HS-5 (cell line): ENCODE measurements at places on chromosomes 7 and 10.

GRCh38 chr10:97210543-97210960, 24.8 kb upstream of the SLIT1 start:
- DNase-seq = peak; percentile 43

GRCh38 chr7:149245744-149246143, 6.3 kb downstream of the ZNF212 start:
- DNase-seq = no peak

GRCh38 chr7:74130518-74130917, 43.6 kb upstream of the EIF4H start:
- no peak for DNase-seq

- DNase-seq = no peak
Observed at GRCh38 chr10:132714986-132715775, 70.8 kb downstream of the NKX6-2 start.

DNA sequence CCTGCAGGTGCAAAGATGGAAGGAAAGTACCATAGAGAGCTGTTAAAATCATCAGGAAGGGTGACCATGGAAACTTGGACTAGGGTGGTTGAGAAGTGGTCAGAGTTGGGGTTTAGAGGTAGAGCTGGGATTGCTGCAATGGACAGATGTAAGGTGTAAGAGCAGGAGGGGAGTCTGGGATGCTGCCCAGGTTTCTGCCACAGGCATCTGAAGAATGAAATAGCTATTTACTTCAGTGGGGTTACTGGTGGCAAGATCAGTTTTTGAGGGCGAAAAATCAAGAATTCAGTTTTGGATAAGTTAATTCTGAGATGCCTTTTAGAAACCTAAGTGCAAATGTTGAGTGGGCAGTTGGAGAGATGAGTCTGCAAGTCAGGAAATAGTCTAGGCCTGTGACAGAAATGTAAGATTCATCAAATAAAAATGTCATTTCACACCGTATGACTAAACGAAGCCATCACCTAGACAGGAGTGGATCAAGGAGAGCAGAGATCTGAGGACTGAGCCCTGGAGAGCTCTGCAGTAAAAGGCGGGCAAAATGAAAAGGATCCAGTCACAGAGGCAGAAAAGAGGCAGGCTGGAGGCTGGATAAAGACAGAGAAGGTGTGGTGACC, 22.7 kb upstream of the TOMM7 start:
- DNase-seq = no peak

DNA sequence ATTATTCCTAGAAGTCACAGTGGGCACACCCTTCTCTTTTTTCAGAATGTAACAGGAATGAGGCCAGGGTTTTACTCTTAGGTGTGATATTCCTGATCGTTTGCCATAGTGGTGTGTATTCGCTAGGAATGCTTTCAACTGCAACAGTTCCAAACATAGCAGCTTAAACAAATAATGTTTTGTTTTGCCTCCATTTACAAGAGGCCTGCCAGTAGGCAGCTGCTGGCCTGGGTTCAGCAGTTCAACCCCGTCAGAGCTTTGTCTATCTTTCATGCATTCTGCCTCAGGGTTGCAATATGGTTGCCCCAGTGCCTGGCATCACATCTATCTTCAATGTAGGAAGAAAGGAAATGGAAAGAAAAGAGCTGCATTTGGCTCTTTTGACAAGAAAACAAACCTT, 21.7 kb upstream of the RET start:
- DNase-seq = no peak

DNA sequence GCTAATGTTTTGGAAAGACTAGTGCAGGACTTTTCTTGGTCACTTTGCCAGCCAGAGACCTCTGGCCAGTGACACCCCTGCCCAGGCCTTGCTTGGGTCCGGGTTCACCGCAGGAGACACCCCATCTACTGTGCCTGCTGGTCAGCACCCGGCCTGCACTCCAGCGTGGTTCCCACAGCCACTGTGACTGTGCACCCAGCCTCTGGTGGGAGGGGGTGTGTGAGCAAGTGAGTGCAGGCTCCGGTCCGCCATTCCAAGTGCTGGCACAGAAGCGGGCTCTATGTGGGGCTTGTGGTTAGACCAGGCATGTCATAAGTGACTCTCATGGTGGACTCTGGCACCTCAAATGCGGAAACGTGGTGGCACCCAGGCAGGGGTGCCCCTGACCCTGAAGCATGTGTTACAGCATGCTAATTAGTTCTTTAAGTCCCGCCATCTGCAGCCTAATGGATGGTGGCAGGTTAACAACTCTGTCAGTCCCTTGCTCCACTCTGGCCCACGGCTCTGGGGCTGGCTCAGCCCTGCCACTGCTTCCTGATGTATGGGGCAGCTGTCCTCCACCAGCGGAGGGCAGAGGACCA, 311.9 kb upstream of the HGF start:
- no peak for DNase-seq

DNA sequence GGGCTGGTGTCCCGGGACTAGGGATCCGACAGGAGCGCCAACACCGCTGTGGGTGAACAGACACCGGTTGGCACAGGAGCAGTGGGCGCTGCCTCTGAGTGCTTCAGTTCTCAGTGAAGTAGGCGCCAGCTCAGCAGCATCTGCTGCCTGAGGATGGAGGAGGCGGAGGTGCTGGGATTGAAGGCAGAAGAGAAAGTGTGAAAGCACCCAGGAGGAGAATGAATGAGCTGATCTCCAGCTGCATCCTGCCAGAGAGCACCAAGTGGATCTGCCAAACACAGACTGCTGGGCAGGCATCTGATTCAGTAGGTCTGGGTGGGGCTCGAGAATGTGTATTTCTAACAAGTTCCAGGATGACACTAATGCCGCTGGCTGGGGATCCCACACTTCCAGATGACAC, 74.5 kb downstream of the LANCL2 start:
- no peak for DNase-seq

- peak; percentile 68 for DNase-seq
Observed at GRCh38 chr10:99983280-99983988, 26.3 kb downstream of the DNMBP start.

GRCh38 chr7:32573110-32573687, 77.9 kb downstream of the AVL9 start:
- no peak for DNase-seq

DNA sequence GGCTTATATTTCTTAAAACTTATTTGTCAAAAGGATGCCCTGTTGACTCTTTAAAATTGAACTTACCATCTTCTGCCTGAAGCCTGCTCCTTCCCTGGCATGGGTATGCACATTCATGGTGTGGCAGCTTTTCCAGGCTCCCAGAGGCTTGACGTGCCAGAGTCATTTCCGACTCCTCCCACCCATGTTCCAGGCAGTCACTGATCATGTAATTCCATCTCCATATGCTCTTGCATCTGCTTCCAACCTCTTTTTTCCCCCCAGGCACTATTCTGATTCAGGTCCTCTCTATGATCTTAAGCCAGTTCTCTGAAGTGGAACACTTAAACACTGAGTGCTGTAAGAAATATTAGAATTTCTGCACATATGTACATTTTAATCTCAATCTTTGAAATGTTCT, 82.2 kb downstream of the CFAP58 start:
- DNase-seq = no peak

- peak; percentile 76 for DNase-seq
Observed at GRCh38 chr10:4770801-4771553, 55.0 kb upstream of the AKR1E2 start.

GRCh38 chr10:3235996-3236510, 63.5 kb upstream of the PITRM1 start:
- DNase-seq = no peak

- DNase-seq = no peak
Observed at GRCh38 chr7:47571331-47572093, 10.4 kb downstream of the TNS3 start.

GRCh38 chr7:133931053-133931452, 196.1 kb upstream of the LRGUK start:
- no peak for DNase-seq

DNA sequence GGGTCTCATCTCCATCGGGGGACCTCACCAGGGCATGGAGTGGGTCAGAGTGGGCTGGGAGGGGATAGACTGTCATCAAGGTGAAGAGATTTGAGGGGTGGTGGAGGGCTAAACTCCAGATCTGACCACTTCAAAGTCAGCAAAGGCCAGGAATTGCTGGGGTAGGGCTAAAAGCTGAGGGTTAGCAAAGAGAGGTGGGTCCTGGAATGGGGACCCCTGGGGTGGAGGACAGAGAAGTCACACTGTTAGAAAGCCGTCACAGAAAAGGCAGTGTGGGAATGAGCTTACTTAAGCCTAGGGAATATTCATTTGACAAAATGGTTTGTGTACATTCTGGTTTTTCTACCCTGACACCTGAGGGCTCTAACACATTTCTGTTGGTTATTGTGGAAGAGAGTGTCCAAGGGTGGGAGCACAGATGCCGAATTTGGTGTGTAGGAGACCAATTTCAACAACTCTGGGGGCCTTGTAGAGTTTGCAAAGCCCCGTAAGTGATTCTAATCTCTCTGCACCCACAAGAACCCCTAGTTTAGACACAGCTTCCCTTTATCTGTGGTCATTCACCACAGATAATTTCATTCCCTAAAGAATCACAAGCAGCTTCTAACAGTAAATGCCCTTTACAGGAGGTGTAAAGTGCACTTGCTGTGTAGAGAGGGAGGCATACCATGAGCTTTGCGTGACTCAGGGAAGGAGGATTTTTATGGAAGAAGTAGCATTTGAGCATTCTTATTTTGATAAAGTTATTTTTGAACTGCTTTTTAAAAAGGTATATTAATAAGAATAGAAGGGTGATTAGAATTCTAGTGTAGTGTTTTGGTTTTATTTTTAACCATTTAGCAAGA, 6.4 kb downstream of the FBH1 start:
- DNase-seq = no peak

DNA sequence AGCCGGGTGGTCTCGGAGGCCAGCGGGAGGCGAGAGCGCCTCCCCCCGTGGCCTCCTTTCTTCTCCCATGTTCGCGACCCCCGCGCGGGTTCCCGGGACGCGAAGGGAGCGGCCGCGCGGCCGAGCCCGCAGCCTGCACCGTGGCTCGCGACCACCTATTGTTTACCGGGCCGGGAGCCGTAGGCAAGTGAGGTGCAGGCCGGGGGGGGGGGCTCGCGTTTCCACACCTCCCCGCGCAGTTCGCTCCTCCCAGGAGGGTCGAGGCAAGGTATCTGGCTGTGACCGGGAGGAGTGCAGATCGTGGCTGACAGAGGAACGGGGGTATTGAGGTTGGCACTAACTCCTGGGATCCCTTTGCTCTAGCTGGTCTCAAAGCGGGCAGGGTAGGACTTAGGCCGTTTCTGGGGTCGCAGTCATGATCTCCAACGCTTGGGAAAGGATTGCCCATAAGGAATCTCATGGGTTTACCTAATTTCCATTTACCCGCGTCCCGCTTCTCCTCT, 734 bp downstream of the PTPN12 start:
- no peak for DNase-seq

DNA sequence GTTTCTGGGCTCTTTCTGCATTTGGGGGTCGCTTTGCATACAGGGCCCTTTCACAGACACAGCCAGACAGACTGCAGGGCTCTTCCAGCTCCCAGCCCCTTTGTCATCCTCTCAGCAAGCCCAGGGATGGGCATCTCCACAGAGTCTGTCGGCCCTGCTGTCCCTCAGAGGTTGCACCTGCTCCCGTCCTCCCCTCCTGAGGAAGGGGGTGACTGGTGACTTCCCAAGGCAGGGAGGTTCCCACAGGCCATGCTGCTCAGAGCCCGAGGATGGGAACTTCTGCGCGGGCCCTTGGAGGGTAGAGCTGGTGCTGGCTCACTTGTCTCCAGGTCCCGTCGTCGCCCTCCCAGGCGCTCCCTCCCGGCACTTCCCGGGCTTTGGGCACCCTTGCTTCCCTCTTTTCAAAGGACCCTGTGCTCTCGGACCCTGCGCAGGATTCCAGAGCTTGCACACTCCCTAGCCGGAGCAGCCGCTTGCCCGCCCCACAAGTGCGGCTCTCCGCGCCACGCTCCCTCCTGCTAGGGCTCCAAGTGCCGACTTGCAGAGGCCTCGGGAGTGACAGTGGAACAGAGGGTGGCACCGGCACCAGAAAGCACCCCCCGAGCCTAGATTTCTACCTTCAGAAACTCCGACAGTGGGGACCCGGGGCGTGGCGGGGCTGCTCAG, 152.5 kb downstream of the PRKAG2 start:
- no peak for DNase-seq

DNA sequence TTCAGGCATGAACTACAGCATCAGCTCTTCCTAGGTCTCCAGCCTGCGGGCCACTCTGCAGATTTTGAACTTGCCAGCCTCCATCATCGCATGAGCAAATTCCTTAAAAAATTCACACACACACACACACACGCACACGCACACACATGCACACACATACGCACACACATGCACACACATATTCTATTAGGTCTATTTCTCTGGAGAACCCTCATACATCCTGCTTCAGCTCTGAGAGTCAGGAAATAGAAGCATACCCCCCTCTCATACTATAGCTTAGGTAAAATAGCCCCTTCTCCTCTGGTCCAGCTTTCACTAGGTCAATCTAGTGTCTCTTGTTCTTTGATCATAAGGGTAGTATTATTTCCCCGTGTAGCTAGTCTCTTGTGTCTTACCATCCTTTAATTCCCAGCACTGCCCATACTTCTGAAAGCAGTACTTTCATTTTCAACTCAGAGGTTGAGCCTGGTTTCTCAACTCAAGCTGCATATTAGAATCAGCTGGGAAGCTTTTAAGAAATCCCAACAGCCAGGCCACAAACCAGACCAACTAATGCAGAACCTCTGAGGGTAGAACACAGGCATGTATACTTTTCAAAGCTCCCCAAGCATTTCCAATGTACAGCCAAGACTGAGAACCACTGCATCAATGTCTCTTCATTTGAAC, 30.9 kb upstream of the ITGB8 start:
- DNase-seq = no peak

GRCh38 chr7:55540226-55540858, 32.0 kb downstream of the VOPP1 start:
- DNase-seq = no peak

DNA sequence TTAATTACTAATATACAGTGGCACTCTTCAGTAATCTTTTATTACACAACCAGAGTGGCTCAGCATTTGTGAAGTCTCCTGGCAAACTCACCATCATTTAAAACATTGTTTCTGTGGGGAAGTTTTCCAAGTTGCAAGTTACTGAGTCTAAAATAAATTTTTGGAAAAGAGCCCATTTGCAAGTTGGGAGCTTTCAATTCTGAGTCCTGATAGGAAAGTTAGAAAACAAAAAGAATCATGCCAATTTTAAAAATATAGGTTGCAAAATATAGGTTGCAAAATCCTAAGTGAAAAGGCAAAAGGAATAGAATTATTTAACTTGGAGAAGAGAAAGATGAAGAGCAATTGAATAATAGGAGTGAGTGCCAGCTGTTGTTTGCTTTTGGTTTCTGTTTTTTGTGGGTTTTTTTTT, 378.8 kb upstream of the C7orf33 start:
- DNase-seq = no peak

DNA sequence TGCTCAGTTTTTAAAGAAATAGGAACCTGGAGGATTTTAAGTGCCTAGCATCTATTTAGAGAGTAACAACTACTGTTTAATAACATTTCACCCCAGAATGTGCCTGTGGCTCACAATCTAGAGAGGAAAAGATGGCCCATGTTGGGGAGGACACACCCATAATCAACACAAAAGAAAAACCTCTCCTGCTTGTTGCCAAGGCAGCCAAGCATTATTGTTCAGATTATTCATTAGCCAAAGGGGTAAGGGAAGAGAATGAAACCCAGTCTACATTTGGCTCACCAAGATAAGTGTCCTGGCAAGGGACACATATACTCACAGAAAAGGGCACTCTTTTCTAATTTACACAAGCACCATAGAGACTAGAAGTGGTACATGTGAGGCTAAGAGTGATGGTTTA, 17.7 kb upstream of the IFIT1B start:
- DNase-seq = no peak
